ENCODE measurements at places on chromosomes 3 and 15.

- DNase-seq = no peak
Measured at GRCh38 chr3:61610316-61610715, 48.9 kb downstream of the PTPRG start.

GRCh38 chr3:11136830-11137626 lies 17.3 kb upstream of the HRH1 start:
- no peak for DNase-seq

DNA sequence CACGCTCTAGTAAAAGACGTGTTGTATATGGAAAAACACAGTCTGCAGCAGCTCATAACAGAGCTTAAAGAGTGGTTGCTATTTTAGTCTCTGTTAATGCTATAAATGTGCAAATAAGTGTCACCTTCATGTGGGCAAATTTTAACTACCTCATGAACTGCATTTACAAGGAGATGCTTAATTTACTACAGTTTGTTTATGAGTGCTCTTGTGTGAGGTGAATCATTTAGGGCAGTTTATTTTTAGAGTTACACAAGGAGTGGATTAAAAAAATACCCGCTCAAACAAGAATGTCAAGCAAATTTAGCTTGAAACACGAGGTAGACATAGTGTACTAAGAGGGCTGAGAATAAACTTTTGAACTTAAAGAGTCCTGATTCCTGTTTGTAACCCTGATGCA lies 579.0 kb downstream of the MFSD1 start:
- no peak for DNase-seq

GRCh38 chr3:143276592-143276991 lies 157.0 kb downstream of the CHST2 start:
- DNase-seq = no peak

GRCh38 chr15:65339920-65340319 lies 35.4 kb downstream of the RNU5B-1 start:
- no peak for DNase-seq

- peak; percentile 8 for DNase-seq
Measured at GRCh38 chr3:147574621-147575020, 165.5 kb downstream of the ZIC1 start.

DNA sequence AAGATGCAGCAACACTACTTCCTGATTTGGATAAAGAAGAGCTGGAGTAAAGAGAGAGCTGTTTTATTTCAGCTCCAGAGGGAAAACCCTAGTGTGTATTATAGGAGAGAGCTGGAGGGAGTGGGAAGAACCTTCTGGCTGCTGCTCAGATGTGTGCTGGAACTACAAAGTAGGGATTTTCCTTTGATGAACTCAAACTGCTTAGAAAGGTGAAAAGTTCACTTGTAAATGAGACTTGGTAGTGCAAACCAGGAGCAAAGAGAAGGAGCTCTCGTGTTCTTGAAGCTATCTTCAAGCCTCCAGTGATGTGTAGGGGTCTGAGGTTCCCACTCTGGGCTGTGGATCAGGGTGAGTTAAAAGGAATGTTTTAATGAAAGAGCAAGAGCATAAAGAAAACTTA lies 110.4 kb downstream of the EDEM1 start:
- no peak for DNase-seq

DNA sequence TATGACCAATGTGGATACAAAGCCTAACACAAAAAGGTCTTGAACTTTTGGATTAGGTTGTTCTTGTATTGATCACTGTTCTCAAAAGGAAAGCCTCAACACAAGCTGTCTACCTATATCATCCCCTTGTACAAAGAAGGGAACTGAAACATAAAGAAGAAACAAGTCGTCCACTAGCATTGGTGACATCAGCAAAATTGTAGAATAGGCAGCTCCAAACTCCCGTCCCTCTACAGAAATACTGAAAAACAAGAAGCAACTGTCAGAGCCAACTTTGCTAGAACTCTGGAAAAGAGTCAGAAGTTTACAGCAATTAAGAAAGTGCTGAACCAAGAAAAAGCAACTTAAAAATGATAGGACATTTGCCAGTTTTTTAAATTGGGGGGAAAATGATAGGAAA lies 7.5 kb upstream of the NR1I2 start:
- no peak for DNase-seq

GRCh38 chr15:67380921-67381320 lies 126.3 kb downstream of the IQCH start:
- no peak for DNase-seq

- no peak for DNase-seq
Measured at GRCh38 chr3:136818769-136819391, at the start of gene SLC35G2. SLC35G2 (plus strand) TSS chr3:136819126; CDS start chr3:136854461, 35,335 bp downstream.

DNA sequence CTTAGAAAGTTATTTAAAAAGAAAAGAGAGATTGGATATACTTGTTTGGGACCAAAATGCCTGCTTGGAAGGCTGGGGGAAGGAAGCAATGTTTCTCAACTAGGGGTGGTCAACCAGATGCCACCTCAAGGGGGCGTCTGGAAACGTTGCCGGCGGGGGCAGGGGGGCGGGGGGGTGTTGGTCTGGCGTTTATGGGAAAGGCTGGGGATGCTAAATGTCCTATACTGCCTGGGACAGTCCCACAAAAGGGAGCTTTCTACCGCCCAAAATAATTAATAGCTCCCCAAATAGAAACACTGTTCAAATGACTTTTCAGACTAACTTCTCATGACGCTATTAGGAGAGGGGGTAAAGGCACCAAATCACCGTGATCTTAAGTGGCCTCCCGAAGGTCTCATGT lies 2.2 kb downstream of the POLG start:
- no peak for DNase-seq

- DNase-seq = no peak
Measured at GRCh38 chr3:193640728-193641439, 47.9 kb downstream of the OPA1 start.

- no peak for DNase-seq
Measured at GRCh38 chr3:163555918-163556317, 1522.4 kb downstream of the SI start.

DNA sequence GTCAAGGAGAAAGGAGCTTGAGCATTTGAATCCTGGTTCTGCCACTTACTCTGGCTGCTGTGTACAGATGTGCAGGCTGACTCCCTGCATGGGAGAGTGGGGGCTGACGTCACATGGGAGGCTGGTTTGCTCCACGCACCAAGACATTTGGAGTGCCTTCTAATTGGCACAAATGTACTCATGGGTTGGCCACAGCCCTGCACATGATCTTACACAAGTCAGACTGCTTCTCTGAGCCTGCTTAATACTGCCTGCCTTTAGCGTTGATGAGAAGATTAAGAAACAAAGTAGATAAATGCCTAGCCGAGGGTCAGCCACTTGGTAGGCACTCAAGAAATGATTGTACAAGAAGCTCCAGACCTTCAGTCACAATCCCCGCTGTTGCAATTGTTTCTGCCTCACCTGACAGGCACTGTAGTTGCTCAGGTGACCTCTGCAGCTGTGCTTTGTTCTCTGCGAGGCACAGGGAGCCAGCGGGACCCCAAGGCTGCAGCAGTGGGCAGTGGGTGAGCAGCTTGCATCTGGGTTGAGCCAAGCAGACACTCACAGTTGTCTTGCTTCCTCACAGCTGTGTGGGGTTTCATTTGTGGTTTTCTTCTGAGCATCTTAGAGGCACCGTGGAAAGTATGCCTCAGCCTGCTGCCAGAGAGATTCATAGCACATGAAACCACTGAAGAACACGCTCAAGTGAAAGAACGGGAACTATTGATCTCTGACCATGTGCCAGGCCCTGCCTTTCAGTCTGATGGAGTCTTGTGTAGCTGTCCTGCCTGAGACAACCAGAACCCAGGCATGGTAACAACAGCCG lies 33.1 kb downstream of the GRK7 start:
- DNase-seq = no peak

DNA sequence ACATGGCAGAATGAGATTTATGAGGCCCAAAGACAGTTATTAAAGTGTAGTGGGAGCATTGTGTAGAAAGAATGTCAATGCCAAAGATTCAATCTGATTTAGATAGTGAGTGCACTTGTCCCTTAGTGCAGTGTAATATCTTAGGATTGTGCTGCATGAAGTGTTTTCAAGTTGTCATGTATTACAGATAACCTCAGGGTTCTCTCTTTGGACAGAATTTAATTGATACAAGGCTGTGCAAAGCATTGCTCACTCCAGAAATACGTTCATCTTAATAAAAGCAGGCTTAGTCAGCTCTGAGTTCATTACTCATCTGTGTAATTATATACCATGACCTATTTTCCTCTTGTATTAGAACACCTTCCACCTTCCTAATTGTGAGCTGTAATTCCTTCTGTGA lies 16.0 kb upstream of the GPR171 start:
- DNase-seq = no peak

DNA sequence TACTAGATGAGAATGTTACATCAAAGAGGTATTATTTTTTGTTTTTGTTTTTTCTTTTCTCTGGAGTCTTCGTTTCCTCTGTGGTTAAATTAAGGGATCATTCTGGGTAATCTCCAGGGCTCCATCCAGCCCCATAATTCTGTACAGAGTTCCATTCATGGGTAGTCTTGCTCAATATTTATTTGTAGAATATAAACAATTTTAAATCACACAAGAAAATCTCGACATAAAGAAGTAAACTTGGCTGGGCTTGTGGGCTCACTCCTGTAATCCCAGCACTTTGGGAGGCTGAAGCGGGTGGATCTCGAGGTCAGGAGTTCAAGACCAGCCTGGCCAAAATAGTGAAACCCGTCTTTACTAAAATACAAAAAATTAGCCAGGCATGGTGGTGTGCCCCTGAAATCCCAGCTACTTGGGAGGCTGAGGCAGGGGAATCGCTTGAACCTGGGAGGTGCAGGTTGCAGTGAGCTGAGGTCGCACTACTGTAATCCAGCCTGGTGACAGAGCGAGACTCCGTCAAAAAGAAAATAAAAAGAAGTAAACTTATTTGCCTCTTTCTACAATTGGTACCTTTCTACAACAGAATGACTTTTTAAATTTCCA lies 166.8 kb upstream of the TGFBR2 start:
- no peak for DNase-seq

- peak; percentile 23 for DNase-seq
Measured at GRCh38 chr15:59168536-59168935, 38.1 kb upstream of the LDHAL6B start.

DNA sequence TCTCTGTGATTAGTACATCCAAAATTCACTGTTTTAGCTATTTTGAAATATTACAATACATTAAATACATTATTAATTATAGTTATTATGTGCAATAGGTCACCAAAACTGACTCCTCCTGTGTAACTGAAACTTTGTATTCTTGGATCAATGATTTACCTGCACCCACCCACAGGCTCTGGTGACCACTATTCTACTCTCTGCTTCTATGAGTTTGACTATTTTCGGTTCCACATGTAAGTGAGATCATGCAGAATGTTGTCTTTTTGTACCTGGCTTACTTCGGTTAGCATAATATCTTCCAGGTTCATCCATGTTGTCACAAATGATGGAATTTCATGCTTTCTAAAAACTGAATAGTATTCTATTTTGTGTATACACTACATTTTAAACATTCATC lies 43.8 kb downstream of the SLC2A2 start:
- no peak for DNase-seq

- no peak for DNase-seq
Measured at GRCh38 chr15:62953496-62954045, 89.0 kb upstream of the TPM1 start.

DNA sequence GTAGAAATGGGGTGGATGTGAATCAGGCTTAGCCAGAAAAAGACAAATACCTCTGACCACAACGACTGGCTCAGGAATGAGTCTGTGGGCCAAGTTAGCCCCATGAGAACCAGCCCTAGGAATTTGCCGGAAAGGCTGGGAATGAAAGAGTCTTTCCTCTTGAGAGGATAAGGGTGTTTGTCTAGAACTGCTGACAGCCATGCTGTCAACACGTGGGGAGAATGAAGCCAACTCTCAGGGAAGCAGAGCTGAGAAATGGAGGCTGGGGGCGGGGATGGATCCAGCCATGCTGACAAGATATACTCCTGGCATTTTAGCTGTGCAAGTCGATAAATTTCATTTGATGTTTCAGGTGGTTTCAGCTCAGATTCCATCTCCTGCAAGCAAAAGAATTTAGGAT lies 10.6 kb upstream of the SLC6A1 start:
- DNase-seq = no peak

GRCh38 chr3:19149368-19149767 lies 1.1 kb downstream of the KCNH8 start:
- peak; percentile 52 for DNase-seq

DNA sequence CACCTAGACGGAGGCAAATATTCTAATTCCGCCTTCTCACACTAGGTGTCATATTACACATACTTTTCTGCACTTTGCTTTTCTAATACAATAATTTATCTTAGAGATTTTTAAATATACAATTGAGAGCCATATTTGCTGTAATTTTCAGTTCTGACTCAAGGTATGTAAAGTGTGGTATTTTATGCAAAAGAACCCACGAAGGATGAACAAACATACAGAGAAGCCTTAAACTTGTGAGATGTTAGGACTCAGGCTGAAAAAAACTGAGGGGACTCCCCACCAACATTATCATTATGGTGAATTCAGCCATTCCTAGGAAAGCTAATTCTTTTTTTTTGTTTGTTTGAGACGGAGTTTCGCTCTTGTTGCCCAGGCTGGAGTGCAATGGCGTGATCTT lies 9.6 kb downstream of the ZBTB11 start:
- DNase-seq = no peak

- DNase-seq = no peak
Measured at GRCh38 chr3:197021729-197022404, 7.8 kb downstream of the MELTF start.

DNA sequence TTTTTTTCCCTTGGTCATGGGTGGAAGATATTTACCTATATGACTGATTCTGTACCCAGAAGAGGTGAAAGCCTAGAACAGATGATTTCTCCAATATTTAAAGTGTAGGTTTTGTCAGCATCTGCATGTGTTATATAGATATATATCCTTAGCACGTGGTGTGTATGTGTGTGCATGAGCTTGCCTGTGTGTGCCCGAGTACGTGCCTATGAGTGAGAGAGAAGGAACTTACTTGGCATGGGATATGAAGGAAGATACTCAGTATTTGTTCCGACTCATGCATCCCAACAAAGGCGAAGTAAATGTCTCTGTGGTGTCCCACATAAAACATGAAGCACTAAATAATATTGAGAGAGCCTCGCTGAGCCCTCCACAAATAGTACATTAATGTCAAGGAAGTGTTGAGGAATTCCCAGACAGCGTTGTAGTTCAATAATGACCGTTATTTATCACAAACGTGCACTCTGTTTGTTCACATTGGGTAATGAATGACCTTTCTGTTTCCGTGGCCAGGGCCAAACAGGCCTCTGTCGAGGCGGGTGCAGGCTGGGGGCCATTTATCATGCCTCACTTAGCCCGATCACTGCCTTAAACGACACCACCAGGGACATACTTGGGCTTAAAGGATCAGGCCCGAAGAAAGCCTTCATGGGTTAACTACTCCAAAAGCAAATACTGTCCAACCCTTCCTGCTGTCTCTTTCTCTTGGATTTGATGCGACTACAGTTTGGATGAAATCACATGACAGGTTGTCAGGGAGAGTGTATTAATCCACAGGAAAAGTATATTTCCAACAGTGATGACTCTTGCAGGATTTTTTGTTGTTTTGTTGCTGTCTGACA lies 267.7 kb downstream of the PTPRG start:
- peak; percentile 77 for DNase-seq

DNA sequence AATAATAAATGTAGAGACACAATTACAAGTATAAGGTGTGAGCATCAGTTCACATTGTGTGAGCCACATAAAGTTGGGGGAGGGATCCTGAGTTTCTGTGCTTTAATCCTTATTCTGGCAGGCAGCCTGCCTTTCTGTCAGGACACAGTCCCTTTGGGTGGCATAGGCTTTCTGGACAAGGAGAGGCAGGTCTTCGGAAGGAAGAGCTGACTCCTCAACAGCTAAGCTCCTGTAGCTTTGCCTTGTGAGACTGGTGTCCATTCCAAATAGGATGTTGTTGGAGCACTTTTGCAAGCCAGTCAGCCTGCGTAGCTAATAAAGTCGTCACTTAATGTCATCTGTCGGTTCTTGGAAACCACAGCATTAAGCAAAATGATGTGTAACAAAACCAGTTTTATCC lies 151.9 kb upstream of the MCTP2 start:
- DNase-seq = no peak
